ENCODE measurements at places on chromosomes 1 and 21. TPM values are rescaled to one million over a fixed set of nuclear protein-coding genes. Genes with fewer than 3 reads are reported as not detected.

EPHA2 gene
- total RNA-seq = 152 TPM

TCP10L gene
- total RNA-seq = 0.46 TPM

AGT gene
- 0.09 TPM for total RNA-seq

YBX1 gene
- total RNA-seq = 899 TPM

RHOU gene
- 2.8 TPM for total RNA-seq

FCRL1 gene
- total RNA-seq = not detected

CC2D1B gene
- total RNA-seq = 34.9 TPM

CRB1 gene
- total RNA-seq = 0.30 TPM

CAPN9 gene
- total RNA-seq = not detected

MPL gene
- total RNA-seq = not detected

CD34 gene
- total RNA-seq = 0.05 TPM

TSACC gene
- not detected for total RNA-seq

Data from smooth muscle cell of the umbilical artery (primary cell).